T-helper 17 cell (primary cell): ENCODE measurements at places on chromosomes 7 and 10. TPM values are rescaled to one million over a fixed set of nuclear protein-coding genes. Genes with fewer than 3 reads are reported as not detected.
A peak's percentile ranks its signal among the peaks of the same experiment; 100 is the strongest.

GRCh38 chr10:30134171-30134945 is 75.0 kb upstream of the JCAD start:
- no peak for DNase-seq
- H3K4me1 ChIP-seq: no peaks in the 10 kb centered on the region
- peaks cover 2% of the 10 kb centered on the region for H3K36me3 ChIP-seq
- H3K4me3 ChIP-seq: no peak overlapping the region
- H3K27ac ChIP-seq: no peak overlapping the region

GRCh38 chr10:32039734-32040133 is 16.5 kb downstream of the KIF5B start:
- no peak overlapping the region for H3K27ac ChIP-seq
- no peak overlapping the region for H3K4me3 ChIP-seq
- no peak for DNase-seq
- peaks cover 5% of the 10 kb centered on the region for H3K36me3 ChIP-seq

DNA sequence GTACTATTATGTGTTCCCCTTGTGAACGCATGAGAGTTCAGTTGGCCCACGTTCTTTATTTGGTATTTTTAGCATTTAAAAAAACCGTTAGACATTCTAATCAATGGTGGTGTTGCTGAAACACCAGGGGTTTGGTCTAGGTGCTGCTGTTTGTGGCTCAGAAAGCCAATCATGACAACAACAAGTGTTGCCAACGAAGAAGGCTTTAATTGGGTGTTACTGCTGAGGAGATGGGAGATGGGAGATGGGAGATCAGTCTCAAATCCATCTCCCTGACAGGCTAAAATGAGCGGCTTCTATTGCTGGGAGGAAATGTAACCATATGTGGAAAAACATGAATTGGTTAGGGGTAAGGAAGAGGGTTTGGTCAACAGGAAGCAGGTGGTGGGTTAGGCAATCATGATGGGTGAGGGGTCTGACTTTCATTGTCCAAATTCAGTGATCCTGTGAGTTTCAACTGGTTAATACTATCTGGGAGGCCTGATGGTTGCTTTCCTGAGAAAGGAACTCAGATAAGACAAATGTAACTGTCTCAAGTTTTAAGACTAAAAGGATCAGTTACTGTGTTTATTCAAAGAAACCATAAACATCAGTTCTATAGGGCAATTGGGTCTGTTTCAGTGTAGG is 4.6 kb upstream of the ZNF425 start:
- H3K4me3 ChIP-seq: no peak overlapping the region
- H3K27me3 ChIP-seq: no peaks in the 10 kb centered on the region
- H3K36me3 ChIP-seq: peaks cover 4% of the 10 kb centered on the region
- no peak for DNase-seq
- no peak overlapping the region for H3K27ac ChIP-seq
- H3K4me1 ChIP-seq: peaks cover 12% of the 10 kb centered on the region

The CYP2W1 gene
- total RNA-seq: not detected

- H3K4me1 ChIP-seq: no peaks in the 10 kb centered on the region
- H3K4me3 ChIP-seq: no peak overlapping the region
- no peak overlapping the region for H3K27ac ChIP-seq
- no peaks in the 10 kb centered on the region for H3K27me3 ChIP-seq
- DNase-seq: no peak
Observed at GRCh38 chr10:52488606-52489485, 174.8 kb downstream of the DKK1 start.

DNA sequence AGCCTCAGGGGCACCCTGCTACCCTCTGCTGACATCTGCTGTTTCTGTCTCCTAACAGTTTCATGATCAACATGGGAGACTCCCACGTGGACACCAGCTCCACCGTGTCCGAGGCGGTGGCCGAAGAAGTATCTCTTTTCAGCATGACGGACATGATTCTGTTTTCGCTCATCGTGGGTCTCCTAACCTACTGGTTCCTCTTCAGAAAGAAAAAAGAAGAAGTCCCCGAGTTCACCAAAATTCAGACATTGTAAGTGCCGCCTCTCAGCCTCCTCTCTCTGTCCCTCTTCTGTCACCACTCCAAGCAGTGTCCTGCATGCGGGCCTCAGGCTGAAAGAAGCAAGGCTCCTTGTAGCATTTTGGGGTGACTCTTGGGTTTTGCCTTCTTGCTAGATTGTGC is 39.0 kb downstream of the POR start:
- no peak overlapping the region for H3K4me3 ChIP-seq
- DNase-seq: no peak
- no peaks in the 10 kb centered on the region for H3K27me3 ChIP-seq
- H3K36me3 ChIP-seq: peaks cover 8% of the 10 kb centered on the region
- H3K27ac ChIP-seq: no peak overlapping the region
- H3K4me1 ChIP-seq: no peaks in the 10 kb centered on the region

- H3K27ac ChIP-seq: no peak overlapping the region
- no peak for DNase-seq
- peaks cover 2% of the 10 kb centered on the region for H3K4me1 ChIP-seq
- peaks cover 48% of the 10 kb centered on the region for H3K27me3 ChIP-seq
Observed at GRCh38 chr10:15715619-15716227, 4.0 kb downstream of the ITGA8 start.

- H3K4me3 ChIP-seq: no peak overlapping the region
- H3K36me3 ChIP-seq: no peaks in the 10 kb centered on the region
- no peak for DNase-seq
- H3K4me1 ChIP-seq: no peaks in the 10 kb centered on the region
Observed at GRCh38 chr7:158400601-158401225, 186.9 kb downstream of the PTPRN2 start.

DNA sequence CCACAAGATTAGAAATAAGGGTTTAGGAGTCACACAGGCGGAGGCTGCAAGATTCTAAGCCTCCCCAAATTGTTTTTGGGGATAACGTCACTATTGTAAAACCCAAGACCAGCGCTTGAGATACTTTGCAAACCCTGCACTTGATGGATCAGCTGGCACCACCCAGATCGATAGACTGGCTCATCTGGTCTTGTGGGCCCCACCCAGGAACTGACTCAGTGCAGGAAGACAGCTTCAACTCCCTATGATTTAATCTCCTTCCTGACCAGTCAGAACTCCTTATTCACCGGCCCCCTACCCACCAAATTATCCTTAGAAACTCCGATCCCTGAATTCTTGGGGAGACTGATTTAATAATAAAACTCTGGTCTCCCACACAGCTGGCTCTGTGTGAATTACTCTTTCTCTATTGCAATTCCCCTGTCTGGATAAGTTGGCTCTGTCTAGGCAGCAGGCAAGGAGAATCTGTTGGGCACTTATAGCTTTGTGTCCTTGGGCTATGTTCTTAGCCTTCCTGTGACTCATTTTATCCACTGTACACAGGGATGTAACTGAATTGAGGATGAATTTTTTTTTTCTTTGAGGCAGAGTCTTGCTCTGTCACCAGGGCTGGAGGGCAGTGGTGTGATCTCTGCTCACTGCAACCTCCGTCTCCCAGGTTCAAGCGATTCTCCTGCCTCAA is 64.4 kb upstream of the CARD11 start:
- peak overlapping the region; percentile 34 for H3K4me3 ChIP-seq
- no peaks in the 10 kb centered on the region for H3K27me3 ChIP-seq
- H3K4me1 ChIP-seq: peaks cover 49% of the 10 kb centered on the region
- H3K36me3 ChIP-seq: peaks cover 5% of the 10 kb centered on the region
- peak overlapping the region; percentile 73 for H3K27ac ChIP-seq

The SLC16A9 gene
- total RNA-seq: 0.07 TPM

GRCh38 chr7:139613971-139614411 is 90.5 kb downstream of the CLEC2L start:
- no peak overlapping the region for H3K4me3 ChIP-seq
- peaks cover 13% of the 10 kb centered on the region for H3K36me3 ChIP-seq
- no peak overlapping the region for H3K27ac ChIP-seq
- DNase-seq: no peak

The SPDYE16 gene
- not detected for total RNA-seq

The SLC39A12 gene
- total RNA-seq: not detected

The ACTL6B gene
- not detected for total RNA-seq

DNA sequence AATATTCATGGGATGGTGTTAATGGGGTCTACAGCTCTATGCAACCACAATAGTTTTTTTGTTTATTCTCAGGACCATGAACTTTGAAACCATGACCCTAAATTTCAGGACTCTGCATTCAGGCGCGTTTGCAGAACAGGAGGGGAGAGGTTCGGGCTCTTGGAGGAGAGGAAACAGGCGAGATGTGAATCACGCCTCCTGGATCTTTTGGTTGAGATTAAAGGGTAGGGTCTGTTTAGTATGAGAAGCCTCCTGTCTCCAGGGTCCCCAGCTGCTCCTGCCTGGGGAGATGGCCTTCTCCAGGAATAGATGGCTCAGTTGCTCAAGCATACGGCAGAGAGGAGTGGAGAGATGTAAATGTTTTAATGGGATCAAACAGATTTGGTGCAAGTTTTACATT is 18.2 kb downstream of the TLL2 start:
- peaks cover 46% of the 10 kb centered on the region for H3K27me3 ChIP-seq
- no peak overlapping the region for H3K4me3 ChIP-seq
- H3K4me1 ChIP-seq: no peaks in the 10 kb centered on the region
- DNase-seq: no peak

The ADAMTS14 gene
- not detected for total RNA-seq

- DNase-seq: no peak
- H3K36me3 ChIP-seq: peaks cover 3% of the 10 kb centered on the region
- H3K27me3 ChIP-seq: no peaks in the 10 kb centered on the region
- H3K4me1 ChIP-seq: peaks cover 13% of the 10 kb centered on the region
- H3K27ac ChIP-seq: no peak overlapping the region
Observed at GRCh38 chr7:1100834-1101562, 13.1 kb downstream of the GPER1 start.

The WEE2 gene
- not detected for total RNA-seq

DNA sequence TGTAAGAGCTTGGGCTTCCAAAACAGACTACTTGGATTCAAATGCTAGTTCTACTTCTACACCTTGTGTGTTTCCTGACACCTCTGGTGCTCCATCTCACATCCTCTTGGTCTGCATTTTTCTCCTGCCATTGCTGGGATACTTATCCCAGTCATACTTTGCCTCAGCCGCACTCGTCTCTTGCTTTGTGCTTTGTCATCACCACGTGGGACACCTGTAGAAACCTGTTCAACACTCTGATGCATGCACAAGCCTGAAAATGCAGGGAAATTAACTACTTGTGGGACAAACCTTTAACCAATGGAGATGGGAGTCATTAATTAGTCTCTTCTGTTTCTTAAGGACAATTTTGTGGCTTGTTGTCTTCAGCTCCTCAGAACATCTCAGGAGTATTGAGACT is 94.2 kb upstream of the PHYHIPL start:
- no peaks in the 10 kb centered on the region for H3K27me3 ChIP-seq
- no peaks in the 10 kb centered on the region for H3K4me1 ChIP-seq
- no peaks in the 10 kb centered on the region for H3K36me3 ChIP-seq

- peaks cover 2% of the 10 kb centered on the region for H3K36me3 ChIP-seq
- no peak overlapping the region for H3K27ac ChIP-seq
- H3K4me1 ChIP-seq: no peaks in the 10 kb centered on the region
- peaks cover 43% of the 10 kb centered on the region for H3K27me3 ChIP-seq
- H3K4me3 ChIP-seq: no peak overlapping the region
Observed at GRCh38 chr10:116607336-116607735, 13.4 kb upstream of the PNLIPRP2 start.

GRCh38 chr7:143205560-143206293 is 16.1 kb upstream of the TAS2R40 start:
- H3K36me3 ChIP-seq: peaks cover 2% of the 10 kb centered on the region
- peak overlapping the region; percentile 63 for H3K4me3 ChIP-seq
- peaks cover 22% of the 10 kb centered on the region for H3K4me1 ChIP-seq
- peak overlapping the region; percentile 24 for H3K27ac ChIP-seq
- DNase-seq: no peak
- peaks cover 30% of the 10 kb centered on the region for H3K27me3 ChIP-seq
